CD4-positive, alpha-beta memory T cell (primary cell): ENCODE measurements at places on chromosomes 1 and 21.

DNA sequence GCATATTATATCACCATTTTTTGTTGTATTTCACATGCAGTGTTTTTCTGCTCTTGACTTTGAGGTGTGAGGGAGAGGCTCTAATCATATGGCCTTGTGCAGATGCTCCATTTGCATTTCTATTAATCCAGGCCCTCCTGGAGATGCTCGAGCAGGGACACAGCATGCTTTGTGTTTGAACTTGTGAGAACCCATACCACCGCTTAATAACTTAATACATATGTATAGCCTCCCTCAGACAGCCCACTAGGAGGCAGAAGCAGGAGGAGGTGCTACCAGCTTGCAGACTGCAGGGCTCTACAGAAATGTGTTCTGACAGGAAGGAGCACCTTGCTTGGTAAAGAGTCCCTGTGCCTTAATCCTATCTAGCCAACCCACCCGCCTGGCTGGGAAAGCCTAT lies 155.2 kb downstream of the BARHL2 start:
- no peak for DNase-seq

DNA sequence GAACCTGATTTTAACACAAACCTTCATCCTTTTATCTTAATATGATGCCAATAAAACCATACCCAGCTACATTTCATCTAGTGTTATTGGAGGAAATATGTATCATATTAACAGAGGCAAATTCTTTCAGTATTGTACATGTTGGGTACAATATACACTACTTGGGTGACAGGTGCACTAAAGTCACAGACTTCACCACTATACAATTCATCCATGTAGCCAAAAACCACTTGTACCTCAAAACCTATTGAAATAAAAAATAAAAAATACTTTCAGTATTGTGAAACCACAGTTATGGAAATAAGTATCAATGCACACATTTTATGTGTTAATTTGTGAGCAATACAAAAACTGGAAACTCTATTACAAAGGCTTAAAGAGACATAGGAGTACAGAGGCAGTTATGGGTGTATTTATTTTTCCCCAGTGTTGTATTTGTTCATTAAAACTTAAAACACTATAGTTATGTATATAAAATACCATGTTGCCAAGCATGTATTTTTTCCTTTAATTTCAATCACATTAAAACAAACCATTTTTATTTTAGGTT lies 25.1 kb upstream of the GPR88 start:
- DNase-seq, result no peak

- DNase-seq, result no peak
Observed at GRCh38 chr1:71307451-71307850, 226.6 kb upstream of the ZRANB2 start.

GRCh38 chr1:210920716-210921694 lies 212.9 kb downstream of the KCNH1 start:
- no peak for DNase-seq

GRCh38 chr1:202365092-202365815 lies 16.8 kb downstream of the PPP1R12B start:
- no peak for DNase-seq

DNA sequence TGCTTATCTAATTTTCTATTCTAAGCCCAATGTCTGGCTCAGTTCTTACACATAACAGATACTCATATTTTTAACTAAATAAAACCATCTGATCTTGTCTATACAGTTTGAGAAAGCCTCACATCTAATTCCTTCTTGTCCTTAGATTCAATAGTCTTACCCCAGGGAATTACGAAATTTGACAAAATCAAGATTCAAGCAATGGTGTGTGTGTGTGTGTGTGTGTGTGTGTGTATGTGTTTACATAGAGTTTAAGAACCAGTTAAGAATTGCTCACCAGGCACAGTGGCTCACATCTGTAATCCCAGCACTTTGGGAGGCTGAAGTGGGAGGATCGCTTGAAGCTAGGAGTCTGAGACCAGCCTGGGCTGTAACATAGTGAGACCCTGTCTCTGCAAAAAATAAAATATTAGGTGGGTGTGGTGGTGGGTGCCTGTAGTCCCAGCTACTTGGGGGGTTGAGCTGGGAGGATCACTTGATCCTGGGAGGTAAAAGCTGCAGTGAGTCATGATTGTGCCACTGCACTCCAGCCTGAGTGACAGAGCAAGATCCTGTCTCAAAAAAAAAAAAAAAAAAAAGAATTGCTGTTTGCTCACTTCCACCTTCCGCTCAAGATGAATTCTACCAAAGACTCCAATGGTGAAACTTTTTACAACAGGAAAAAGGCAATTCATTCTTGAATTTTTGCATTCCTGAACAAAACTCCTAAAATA lies 6.2 kb downstream of the WDR64 start:
- no peak for DNase-seq

- DNase-seq, result no peak
Observed at GRCh38 chr1:26119892-26120608, 8.4 kb downstream of the PDIK1L start.
